ENCODE measurements at places on chromosomes 3 and 15.

DNA sequence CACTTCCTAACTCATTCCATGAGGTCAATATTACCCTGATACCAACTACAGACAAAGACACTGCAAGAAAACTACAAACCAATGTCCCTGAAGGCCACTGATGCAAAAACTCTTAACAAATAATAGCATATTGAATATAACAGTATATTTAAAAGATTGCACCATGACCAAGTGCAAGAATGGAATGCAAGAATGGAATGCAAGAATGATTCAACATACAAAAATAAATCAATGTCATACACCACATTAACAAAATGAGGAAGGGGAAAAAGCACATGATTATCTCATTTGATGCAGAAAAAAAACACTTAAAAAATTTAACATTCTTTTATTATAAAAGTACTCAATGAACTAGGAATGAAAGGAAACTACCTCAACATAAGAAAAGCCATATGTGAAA is 463.1 kb upstream of the NECTIN3 start:
- DNase-seq, result no peak

DNA sequence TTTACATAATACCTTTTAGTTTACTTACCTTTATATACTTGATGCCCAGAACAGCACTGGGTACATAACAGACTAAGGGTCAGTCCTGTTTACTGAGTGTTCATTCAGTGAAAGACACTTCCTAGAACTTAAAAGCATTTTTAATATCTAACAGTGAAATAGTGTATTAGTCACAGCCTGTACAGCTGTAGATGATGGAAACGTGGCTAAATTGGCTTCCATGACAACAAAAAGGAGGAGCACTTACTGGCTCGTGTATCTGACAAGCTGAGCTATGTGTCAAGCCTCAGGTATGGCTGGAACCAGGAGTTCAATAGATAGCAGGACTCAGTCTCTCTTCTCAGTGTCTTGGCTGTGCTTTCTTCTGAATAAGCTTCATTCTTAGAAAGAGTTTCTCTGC is 40.2 kb downstream of the CMTM8 start:
- no peak for DNase-seq

DNA sequence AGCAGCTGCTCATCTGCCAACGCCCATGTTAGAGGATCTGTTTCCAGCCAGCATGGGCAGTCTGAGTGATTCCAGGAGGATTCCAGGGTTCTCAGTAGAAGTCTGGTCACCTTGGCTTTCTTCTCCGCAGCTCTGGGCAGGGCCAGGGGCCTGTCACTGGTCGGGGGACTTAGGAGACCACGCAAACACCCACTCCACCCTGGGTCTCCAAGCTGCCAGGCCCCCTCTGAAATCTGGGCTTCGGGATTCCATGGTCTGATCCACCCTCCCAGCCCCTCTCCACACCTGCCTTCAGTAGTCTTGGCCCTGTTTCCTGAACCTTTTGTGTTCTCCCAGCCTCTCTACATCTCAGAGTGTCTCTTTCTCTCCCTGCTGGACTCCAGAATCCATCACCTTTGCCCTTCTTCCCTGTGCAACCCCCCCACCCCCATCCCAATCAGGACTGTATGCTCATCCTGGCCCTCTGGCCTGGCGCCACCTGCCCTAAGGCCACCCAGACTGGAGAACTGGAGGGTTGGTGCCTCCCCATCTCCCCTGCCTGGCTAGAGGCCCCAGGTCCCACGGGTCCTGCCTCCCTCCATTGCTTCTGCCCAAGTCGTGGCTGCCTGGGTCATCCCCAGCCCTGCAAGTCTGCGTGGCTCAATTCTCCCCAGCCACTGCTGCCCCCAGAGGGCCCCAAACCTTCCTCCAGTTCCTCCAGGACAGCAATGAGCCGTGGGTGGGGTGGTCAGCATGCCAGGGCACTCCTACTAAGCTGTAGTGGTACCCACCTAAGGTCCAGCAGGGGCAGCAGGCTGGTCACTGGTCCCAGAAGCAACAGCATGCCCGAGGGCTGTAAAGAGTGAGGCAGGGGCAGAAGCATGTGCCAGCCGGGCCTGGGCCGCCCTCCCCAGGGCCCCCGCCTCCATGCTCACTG is 102.8 kb downstream of the TBC1D2B start:
- DNase-seq, result no peak

DNA sequence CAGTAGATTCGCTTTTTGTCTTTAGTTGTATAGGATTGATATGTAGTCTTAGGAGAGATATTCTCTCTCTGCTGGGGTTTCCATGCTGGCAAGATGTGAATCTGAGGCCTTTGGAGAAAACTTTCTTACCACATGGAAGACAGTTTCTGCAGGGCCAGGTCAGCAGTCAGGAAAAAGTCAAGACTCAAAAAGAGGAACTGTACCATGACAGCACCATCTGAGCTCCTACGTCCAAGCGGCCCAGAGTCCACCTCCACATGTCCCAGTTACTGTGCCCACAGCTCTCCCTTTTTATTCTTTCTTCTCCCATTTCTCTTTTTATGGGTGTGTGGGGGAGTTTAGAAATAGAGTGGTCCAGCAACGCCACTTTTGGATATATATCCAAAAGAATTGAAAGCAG is 172.0 kb downstream of the MTHFS start:
- no peak for DNase-seq
